Stimulated activated CD4-positive, alpha-beta T cell treated with anti-CD3 and anti-CD28 coated beads, Interleukin-4, amount 100 ng/mL, for 48 hours (primary cell): ENCODE measurements at places on chromosomes 2 and 18.

GRCh38 chr2:54770211-54770610, 46.7 kb downstream of the EML6 start:
- DNase-seq: no peak

- DNase-seq: no peak
Measured at GRCh38 chr18:3456686-3457069, 6.7 kb downstream of the TGIF1 start.

DNA sequence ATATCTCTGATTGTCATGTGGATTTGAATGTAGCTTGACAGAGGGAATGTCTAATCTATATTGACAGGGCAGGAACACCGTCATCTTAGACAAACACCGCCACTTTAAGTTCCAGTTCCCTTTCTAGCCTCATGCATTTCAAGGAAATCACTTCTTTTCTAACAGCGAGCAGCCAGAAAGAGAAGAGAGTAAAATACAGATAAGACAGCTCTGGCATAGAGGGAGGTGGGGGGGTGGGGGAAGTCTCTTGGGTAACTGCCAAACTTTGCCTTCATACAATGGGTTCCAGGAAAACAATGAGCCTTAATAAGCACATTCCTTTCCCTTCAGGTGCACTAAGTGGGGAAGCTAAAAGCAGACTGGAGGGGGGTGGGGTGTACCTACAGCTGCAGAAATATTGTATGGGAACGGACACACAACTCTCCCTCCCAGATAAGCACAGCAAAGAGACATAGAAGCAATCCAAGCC, 37.2 kb downstream of the CASP10 start:
- no peak for DNase-seq

DNA sequence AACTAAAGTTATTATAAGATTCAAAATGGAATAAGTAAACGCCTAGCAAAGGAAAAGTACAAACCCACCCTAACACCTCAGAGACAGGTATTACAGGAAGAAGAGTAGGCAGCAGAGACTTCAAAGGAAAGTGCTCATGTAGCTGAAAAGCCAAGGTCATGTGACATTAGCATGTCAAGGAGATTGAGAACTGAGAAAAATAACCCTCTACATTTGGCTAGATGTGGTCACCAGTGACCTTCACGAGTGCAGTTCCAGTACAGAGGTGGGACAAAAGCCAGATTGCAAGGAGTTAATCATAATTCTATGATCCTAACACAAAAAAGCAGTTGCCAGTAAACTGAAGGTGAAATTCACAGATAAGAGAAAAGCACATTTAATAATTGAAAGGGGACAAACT, 252.7 kb downstream of the ZEB2 start:
- no peak for DNase-seq

DNA sequence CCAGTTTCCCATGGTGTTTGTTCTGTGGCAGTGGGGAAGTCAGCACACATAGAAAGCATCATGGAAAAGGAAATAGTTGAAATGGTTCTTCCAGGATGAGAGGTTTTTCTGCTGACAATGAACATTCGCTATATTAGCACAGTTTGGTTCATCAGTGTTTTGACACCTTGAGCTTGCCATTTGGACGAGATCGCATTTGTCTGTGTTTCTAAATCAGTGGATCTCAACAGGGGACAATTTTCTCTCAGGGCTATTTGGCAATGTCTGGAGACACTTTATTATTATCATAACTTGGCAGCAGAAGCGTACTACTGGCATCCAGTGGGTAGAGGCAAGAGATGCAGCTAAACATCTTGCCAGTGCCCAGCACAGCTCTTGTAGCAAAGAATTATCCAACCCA, 74.6 kb downstream of the CD8B2 start:
- no peak for DNase-seq

- DNase-seq: no peak
Measured at GRCh38 chr2:119223521-119224390, at the start of gene STEAP3. Gene STEAP3, plus strand, starts transcription at chr2:119223834. Its CDS starts 7,179 bp downstream, at chr2:119231013.

DNA sequence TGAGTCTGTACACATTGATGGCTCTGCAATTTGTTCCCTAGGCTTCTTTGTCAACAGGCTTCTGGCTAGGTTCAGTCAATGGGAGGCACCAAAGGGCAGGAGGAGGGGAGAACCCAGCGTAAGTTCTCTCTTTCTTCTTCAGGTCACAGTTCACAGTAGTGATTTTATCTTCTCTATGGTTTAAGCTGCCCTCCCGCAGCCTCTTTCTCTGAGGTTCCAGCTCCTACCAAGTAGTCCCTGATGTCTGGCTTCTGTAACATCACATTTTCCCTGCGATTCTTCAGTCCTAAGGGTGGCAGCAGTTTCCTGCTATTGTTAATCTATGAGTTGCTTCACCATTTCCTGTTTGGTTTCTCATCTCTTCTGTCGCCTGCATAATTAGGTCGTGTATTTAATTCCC, 107.4 kb downstream of the CPO start:
- DNase-seq: peak; percentile 2

DNA sequence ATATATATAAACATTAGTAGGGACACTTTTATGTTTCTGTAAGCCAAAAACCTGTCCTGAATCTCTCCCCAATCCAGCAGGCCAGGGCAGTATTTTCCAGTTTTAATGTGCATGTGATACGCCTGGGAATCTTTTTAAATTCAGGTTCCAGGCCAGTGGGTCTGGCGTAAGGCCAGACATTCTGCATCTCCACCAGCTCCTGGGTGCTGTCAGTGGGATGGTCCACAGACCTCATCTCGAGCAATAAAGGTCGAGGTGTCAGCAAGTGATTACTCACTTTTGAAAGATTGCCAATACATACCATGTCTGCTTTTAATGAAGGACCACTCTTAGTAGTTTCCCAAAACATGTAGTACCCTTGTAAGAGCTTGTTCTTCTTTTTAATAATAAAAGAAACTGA, 189.9 kb upstream of the SH3BP4 start:
- DNase-seq: no peak

DNA sequence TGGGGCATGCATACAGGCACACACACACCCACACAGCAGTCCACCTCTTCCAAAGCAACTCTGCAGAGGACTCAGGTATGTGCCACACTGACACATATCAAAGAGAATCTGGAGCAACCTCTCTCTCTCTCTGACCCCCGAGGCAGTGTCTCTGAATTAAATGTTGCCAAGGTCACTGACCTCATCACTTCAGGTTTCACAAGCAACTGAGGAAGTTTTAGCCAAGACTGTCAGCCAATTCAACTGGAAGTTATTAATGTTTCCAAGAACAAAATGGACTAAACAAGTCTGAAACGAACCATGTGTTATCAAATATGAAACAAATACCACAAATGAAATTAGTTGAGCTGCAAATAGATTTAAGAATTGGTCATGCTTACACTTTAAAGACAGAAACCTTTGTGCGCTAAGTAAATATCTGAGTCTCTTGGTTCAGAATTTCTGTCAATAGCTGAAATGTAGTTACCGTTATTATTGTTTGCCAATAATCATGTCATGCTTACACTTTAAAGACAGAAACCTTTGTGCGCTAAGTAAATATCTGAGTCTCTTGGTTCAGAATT, 86.1 kb downstream of the SLC25A12 start:
- DNase-seq: no peak

- no peak for DNase-seq
Measured at GRCh38 chr2:176080540-176081375, 3.0 kb downstream of the EVX2 start.

GRCh38 chr2:104702031-104702850, 151.7 kb upstream of the POU3F3 start:
- no peak for DNase-seq

DNA sequence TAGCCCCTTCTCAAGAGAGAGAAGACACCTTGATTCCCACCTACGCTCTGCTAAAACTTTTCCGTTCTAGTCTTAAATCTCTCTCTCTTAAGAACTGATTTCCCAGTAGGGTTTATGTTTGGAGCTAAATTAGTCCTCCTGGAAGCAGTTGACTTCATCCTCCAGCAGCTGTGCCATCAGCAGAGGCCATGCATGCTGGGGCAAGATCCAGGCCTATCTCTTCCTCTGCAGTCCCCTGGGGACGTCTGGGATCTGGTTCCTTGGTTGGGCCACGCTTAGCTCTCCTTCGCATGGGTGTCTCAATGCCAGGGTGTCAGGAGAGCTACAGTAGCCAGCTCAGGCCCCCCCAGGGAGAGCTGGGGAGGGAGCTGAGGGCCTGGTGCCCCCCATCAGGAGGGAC, 49.7 kb downstream of the HPCAL1 start:
- DNase-seq: no peak

GRCh38 chr2:156800781-156801361, 364.7 kb downstream of the GPD2 start:
- DNase-seq: no peak

DNA sequence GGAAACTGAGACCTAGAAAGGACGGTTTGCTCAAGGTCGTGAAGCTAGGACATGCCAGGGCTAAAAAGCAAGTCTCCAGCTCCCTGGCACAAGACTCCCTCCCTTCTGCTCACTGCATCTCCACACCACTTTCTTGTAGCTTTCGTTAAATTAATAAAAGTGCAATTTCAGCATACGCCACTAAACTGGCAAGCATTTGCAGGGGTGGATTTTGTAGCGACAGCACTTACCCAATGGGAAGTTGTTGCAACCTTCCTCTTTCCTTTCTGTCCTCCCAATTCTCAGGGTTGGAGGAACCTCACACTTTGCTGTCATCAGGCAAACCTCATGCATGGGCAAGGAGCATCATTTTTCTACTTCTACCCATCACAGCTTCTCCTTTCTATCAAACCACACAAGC, 7.4 kb upstream of the RHOB start:
- no peak for DNase-seq

DNA sequence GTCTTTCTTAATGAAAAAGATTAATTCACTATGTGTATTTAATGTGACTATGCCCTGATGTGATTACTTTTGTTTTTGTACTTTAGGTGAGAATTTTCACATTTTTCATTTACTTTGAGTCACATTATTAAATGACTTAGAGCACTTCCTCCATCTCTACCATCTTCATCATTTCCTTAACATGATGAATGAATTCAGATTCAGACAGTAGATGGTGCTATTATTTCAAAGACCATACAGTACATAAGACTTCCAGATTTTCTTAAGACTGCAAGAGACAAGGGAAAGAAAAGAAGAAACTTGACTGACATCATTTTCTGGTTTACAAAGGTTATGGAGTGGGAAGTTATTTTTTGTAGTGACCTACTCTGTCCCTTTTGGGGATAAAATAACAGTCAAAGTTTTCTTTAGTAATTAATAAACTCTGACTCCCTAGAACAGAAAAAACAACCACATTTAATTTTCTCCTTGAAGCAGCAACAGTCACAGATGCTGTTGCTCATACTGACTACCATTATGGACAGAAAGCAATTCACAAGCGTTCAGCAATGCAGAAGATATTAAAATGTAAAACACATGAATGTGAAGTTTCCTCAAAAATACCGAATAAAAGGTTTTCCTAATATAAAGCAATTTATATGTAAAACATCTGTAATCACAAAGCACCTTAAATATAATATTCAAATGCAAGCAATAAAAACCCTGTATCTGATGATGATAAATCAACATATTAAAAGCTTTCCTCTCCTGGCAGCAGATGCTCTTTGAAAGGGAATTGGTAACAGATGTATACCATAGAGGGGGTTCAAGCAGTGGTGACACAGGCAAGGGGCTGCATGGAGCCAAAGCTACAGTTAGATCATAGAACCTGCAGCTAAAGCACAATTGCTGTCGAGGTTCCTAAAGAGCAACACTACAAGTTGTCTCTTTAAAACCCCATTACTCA, 1010.9 kb upstream of the NXPH2 start:
- DNase-seq: no peak

- no peak for DNase-seq
Measured at GRCh38 chr2:103868396-103868795, 985.5 kb upstream of the POU3F3 start.

DNA sequence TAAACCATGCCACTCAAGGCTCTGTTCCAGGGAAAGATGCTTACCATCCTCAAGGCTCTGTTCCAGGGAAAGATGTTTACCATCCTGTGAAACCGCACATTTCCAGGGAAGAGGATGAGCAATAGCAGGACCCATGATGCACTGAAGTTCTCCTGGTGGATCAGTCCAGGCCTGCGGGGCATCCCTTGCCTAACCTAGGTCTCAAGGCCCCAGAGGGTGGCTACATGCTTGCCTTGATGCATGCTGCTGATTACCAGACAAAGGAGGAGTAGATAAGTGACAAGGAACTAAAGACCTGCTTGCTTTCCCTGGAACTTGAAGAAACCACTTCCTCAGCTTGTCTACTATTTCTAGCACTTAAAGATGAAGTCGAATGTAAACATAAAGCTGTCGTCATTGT, 111.0 kb upstream of the LINC00305 start:
- no peak for DNase-seq

- no peak for DNase-seq
Measured at GRCh38 chr2:147808520-147808919, 36.3 kb upstream of the ACVR2A start.

DNA sequence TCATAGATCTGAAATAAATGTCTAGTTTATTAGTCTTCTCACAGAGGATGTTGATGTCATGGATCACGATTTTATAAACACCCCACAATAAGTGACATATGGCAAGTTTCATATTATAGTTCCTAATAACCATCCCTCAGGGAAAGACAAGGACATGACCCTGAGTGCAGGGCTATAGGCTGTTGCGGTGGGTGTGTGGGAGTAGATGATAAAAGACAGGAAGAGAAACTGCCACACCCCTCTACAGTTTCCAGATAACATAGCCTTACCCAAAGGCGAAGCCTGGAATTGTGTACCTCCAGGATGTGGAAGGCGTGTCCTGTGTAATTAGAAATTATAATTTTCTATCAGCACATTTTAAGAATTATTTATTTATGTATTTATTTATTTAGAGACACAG, 2.4 kb upstream of the NEDD4L start:
- DNase-seq: no peak

GRCh38 chr2:46644690-46645385, 165.5 kb downstream of the TMEM247 start:
- DNase-seq: no peak

DNA sequence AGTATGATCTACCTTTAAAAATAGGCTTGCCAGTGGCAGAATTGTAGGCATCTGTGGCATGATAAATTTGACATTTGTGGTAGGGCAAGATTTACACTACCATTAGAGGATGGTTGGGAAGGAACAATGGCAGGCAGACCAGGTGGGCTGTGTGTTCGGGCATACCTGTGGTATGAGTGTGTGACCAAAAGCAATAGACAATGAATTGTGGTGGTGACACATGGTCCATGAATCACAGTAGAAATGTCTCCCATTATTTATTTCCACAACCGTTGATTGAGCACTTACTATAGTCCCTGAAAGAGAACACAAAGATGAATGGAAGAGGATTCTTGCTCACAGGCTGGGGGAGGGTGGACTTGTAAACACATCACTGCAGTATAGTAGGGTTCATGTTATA, 29.9 kb upstream of the RUFY4 start:
- DNase-seq: no peak

- DNase-seq: no peak
Measured at GRCh38 chr2:9831670-9832069, 11.6 kb upstream of the TAF1B start.

- no peak for DNase-seq
Measured at GRCh38 chr18:48024881-48025660, 94.6 kb upstream of the SMAD2 start.

- no peak for DNase-seq
Measured at GRCh38 chr2:158395166-158395565, 61.4 kb downstream of the CCDC148 start.
